Activated T-helper 1 cell treated with anti-CD3 and anti-CD28 coated beads, Interleukin-2, amount 50 U/mL, for 16 hours (primary cell): ENCODE measurements at places on chromosomes 3 and 15.
A peak's percentile ranks its signal among the peaks of the same experiment; 100 is the strongest.

DNA sequence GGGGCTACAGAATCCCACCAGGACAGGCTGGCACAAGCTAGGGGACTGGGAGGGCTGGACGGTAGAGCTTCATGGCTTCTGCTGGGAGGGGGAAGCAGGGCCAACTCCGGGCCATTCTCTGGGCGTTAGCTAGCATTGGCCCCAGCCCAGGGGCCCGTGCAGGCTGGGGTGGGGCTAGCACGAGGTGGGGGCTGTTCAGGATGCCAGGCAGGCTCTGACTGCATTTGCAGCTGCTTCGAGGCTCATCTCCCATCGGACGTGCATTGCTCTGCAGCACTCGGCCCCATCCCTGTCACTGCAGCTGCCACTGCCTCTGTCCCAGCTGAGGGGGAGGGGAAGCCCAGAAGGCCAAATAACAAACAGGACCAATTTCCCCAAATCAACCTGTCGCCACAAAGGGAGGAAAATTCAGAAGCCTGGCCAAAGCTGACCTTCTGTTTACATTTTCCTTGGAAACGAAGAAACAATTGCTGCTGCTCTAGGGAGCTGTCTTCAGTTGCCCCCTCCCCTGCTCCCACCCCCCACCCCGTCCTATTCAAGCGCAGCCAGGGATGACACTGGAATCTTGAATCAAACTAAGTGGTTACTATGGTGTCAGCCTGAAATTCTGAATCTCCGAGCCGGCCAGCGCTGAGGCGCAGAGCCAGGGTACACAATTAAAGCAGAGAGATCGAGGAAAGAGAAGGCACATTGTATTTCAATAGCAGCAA, 138.8 kb upstream of the PRR20G start:
- no peak for DNase-seq

DNA sequence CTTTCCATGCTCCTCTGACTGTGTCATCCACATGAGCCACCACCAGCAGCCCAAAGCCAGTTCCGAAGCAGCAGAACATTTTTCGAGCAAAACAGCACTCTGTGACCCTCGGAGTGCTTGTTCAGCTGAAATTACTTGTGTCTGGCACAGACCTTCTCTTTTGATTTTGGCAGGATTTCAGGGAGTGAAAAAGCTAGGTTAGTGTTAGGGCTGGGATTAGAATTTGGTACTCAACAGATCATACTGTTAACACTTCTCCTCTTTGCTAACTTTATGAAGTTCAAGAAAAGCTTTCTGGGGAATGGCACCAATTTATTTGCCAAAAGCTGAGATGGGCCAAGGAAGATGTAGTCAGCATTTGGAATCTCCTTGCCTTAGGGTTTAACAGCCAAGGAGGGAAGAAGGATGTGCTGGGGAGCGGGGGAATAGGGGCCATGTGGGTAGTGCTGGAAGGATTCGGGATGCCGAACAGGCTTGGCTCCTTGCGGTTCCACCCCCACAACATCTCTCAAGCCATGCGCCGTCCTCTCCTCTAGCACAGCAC, 55.1 kb upstream of the TRA2B start:
- DNase-seq = no peak

DNA sequence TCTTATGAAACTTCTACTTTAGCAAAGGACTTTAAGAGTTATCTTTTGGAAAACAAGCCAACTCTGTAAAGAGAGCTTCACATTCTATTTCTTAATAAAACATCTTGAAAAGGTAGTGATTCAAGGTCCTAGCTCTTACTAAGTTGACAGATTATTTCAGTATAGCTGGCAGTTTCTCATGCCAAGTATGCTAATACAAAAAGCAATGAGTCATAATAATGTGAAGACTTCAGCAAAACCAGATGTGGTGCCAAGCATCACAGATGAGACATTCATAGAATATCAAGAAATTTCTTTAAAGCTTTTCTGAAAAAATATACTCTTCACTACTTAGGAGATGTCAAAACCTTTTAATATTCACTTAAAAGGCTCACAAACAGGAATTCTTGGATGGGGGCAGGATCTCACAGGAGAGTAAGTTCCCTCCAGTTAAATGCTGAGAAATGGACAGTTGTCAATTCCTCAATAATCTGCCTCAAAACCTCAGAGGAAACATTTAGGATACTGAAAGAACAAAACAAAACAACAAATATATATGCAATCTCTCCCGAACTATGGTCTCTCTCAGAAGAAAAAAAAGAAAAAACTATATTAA, 45.6 kb downstream of the DCBLD2 start:
- DNase-seq = no peak

DNA sequence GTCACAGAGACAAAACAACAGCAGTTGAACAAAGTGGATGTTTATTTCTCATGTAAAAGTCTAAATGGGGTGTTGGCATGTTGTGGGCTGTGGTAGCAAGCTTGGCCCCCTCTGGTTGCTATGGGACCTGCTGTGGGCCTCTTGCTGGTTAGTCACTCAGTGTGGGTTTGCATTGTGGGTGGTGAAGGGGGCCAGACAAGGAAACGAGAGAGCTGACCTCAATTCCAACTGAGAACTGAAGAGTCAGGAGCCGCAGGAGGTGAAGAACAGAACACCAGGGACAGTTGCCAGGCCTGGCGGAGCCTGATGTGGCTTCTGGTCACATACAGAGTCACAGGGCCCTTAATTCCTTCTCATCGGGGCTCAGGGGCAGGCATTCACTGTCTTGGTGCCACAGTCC, 1.9 kb upstream of the ADPGK start:
- DNase-seq = no peak

DNA sequence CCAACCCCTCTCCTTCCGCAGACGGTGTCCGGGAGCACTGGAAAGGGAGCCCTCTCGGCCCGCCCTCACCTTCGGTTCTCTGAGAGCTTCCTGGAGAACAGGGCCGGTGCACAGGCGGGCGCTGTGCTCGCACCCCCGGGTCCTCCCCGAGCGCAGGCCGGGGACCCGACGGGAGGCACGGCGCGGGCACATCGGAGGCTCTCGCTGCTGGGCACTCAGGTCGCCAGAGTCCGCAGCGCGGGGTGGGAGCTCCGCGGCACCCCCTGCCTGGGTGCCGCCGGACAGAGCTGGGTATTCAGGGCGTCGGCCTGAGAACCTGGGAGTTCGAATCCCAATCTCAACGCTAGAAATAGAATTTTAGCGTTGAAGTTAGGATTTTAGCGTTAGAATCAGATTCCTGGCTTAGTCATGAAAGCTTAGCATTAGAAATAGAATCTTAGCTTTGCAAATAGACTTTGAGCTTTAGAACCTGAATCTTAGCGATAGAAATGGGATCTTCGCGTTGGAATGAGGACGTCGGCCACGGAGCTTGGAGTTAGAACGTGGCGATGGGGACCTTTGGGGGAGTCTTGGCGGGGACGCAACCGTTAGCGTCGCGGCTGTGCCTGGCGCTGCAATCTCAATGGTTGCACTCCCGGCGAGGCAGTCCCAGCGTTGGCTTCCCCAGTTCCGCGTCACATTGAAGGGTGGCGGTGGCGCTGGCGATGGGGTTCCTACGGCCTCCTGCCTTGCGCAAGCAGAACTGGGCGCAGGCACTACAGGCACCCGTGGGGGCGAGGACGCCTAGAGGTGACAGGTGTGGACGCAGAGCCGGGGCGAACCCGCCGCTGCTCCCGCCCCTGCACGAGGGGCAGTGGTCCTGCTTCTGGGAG, 549 bp downstream of the TRH start:
- DNase-seq = no peak

- no peak for DNase-seq
Measured at GRCh38 chr3:44999782-45000181, 23.7 kb downstream of the EXOSC7 start.

DNA sequence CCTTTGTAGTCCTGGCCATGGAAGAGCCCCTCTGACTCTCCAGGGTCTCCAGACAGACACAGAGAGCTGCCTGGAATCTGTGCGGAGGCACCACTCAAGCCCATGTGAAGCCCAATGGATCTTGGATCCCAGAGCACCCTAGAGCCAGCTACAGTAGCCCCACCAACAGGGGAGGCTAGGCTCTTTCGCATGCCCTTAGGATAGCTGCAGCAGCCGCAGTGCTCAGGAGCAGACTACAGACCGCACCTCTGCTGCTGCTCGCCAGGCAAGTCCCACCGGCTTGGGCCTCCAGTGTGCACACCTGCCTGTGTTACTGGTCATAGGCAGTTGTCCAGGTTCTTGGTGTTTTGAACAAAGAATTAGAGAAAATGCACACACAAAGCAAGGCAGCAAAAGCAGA, 131.6 kb downstream of the SPATA16 start:
- no peak for DNase-seq

DNA sequence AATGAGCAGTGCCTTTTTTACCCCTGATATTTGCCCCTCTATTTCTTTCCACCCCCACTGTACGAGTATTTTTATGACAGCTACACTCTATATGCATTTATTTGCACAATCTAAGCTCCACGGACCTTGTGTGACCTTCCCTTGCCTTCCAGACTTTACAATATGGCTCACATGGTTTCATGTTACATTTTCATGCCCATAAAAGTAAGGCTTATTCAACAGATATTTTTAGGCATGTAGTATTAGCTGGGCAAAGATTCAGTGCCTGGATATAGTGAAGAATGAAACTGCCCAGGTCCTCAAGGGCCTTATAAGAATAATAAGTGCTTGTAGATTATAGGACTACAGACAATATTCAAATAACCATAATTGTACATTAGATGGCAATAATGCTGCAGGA, 481.9 kb upstream of the CNTN4 start:
- DNase-seq = no peak

DNA sequence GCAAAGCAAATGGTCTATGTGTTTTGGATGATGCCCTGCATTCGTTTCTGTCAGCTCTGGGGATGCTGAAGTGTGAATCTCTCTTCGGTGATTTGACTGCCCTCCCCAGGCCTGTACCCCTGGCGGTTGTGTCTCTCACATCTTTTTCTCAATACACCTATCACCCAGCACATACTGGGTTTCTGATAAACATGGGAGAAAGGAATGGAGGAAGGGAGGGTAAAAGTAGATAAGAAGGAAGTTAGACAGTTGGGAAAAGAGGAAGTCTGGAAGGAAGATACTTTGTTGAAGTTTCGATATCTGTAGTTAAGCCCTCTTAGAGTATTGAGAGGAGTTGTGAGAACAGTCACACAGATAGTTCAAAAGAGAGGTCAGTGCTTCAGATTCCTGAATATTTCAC, 35.8 kb upstream of the LRTM1 start:
- DNase-seq = no peak

GRCh38 chr3:14760185-14760584, 58.6 kb upstream of the FGD5 start:
- no peak for DNase-seq

- DNase-seq = peak; percentile 62
Measured at GRCh38 chr15:75454471-75455378, 3.2 kb upstream of the SIN3A start.

GRCh38 chr3:119538772-119539171, 20.6 kb downstream of the CD80 start:
- DNase-seq = no peak

GRCh38 chr15:37682304-37682703, 252.1 kb upstream of the TMCO5A start:
- DNase-seq = no peak

DNA sequence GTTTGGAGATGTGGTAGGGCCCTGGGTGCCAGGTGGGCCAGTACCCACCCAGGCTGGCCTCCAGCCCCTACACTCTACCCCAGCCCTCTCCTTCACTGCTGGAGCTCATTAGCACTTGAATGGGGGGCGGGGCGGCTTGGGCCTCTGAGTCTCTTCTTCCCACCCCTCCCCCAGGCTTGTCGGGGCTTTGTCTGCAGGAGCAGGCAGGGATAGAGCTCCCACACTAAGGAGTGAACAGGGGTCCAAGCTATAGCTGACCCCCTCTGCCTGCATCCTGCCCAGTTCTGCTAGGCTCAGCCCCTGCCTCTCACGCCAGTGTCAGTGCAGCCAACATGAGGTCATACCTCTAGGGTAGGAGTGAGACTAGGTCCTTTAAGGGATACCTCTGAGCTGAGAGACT, 5.2 kb downstream of the GNAI2 start:
- DNase-seq = no peak

- no peak for DNase-seq
Measured at GRCh38 chr3:150960708-150961684, 11.5 kb downstream of the CLRN1 start.

DNA sequence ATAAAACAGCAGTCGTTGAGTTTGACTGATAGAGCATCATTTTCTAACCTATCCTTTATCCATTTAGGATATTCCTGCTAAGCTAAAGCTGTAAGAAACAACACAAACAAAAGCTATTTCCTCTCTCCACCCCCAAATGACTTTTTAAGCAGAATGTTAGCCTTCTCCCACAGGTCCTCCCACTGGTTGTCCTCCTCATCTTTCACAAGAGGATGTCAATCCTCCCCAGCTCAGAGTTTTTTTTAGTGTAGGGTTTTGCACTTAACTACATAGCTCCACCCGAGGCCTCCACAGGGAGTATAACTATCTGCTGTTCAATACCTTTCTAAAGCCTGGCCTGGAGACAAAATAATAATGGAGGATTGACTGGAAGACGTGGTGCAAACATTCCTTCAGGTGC, 7.8 kb downstream of the SETMAR start:
- DNase-seq = no peak

- no peak for DNase-seq
Measured at GRCh38 chr3:106035619-106036018, 166.8 kb upstream of the CBLB start.

DNA sequence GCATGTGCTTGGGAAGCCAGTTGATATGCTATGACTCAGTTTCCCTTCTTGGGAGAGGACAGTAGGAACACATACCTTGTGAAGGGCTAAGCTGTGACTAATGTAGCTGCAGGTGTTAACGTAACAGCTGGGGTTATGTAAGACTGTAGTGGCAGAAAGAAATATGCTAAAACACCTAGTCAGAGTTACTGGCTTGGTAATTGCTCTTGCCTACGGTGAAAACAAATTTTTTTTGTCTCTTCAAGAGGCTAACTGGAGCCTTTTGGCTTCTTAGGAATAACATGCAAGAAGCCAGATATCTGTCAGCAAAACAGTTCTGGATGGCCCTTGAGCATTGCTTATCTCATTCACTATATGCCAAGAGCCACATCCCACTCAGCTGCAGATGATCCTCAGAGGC, 1.4 kb downstream of the MAPKBP1 start:
- DNase-seq = no peak

- no peak for DNase-seq
Measured at GRCh38 chr3:53795176-53795575, 51.0 kb downstream of the CHDH start.

GRCh38 chr15:69554279-69554961, 101.8 kb downstream of the RPLP1 start:
- DNase-seq = no peak

DNA sequence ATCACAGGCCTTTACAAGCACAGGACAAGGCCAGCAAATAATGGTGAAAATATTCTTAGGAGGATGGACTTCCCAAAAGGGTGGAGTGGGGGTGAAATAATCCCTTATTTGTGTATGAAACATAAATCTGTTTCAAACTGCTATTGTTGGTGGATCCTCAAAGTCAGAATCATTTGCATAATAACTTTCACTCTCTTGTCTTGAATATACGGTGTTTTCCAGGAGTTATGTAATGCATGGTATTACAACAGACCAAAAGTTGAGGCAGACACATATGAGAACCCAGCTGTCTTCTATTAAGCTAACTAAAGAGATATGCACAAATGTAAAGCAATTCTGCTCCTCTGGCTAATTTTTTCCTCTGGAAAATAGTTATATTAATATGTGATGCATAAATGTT, 57.7 kb downstream of the PRTG start:
- DNase-seq = no peak
